ENCODE measurements at places on chromosomes 6 and 20.

GRCh38 chr20:51178153-51178552 lies 155.2 kb upstream of the KCNG1 start:
- no peak for DNase-seq

DNA sequence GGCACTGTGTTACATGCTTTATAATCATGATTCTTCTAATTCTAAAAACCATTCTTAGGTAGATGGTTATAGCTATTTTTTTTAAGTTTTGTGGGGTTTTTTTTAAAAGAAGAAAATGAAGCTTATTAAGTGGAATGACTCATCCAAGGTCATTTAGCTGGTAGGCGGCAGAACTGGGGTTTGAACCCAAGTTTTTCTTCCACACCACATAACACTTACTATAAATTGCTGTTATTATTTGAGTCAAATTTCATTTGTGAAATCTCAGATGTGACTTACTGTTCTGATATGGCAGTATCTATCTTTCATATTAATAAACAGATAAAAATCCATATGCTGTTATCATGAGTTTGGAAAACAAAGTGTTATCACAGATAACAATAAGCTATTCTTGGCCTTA lies 10.4 kb upstream of the COL10A1 start:
- no peak for DNase-seq

DNA sequence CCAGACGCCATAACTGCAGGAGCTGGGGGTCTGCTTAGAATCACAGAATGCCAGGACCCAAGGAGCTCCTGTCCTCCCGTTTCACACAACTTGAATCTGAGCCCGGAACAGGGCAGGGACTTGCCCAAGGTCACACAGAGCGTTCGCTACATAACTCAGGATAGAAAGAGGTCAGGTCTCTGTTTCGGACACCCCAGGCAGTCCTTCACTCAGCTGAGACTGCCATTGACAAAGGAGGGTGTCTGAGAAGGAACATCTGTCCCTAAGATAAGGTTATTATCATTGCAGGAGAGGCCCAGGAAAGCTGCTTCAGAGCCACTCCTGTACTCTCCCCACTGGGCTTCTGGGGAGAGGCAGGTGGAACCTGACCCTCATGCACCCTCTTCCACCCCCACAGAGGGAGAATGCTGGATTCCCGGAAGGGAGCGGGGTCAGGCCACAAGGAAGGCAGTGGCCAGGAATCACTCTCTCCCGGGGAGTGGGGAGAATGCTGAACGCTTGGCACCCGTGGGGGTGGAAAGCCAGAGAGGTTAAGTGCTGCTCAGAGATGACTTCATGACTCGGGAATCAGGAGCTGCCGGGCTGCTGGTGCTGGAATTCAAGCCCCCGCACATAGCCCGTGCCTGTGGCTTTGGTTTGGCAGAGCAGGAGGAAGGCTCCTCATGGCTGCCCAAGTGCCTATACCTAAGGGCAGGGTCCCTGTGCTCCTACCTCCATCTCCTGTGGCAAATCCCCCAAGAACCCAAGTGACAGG lies 10.7 kb downstream of the SDC4 start:
- peak; percentile 86 for DNase-seq

GRCh38 chr6:122654012-122654411 lies 43.8 kb downstream of the PKIB start:
- DNase-seq, result no peak

GRCh38 chr6:79868098-79868722 lies 79.1 kb downstream of the ELOVL4 start:
- peak; percentile 56 for DNase-seq

- DNase-seq, result no peak
These were observed 3.9 kb downstream of the CD109 start for GRCh38 chr6:73699676-73700459.

- no peak for DNase-seq
These were observed 13.7 kb downstream of the KCNS1 start for GRCh38 chr20:45087097-45087790.

DNA sequence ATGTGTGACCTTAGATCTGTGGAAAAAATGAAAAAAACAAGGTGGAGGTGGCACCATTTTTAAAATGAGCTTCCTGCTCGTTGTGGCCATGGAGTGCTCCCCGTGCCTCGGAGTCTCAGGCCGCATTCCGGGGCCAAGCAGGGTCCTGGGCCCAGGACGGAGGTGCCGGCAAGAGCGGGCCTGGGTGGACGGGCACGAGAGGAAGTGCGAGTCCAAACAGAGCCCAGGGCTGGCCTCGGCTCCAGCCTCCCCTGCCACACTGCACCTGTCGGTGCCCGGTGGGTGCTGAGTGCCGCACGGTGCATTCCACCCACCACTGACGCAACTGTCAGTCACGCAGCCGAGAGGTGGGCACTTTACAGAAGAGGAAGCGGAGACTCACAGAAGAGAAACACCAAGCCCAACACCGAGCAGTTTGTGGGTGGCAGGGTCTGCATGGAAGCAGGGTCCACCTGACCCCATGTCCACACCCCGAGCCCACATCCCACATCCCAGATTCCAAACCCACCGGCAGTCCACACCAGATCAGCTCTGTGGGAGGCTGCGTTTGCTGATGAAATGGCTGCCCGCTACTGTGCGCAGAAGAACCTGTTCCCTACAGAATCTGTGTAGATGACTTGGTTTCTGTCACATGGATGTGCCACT lies 97.7 kb downstream of the PSMB1 start:
- DNase-seq, result no peak

DNA sequence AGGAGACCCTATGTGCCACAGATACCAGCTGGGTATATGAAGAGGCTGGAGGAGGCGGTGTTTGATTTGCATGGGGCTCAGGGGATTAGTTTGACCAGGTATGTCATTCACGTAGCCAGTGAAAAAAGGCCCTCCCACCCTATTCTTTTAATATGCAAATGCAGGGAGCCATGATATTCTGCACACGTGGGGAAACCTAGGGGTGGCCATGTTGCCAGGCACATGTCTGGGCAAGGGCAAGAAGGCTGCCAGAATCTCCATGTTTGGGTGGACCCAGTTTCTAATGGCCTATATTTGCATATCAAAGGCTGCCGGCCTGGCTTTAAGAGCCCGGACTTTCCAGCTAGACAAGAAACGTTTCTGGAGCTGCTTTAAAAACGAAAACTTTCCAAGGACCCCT lies 60.4 kb downstream of the SOX4 start:
- DNase-seq, result no peak

DNA sequence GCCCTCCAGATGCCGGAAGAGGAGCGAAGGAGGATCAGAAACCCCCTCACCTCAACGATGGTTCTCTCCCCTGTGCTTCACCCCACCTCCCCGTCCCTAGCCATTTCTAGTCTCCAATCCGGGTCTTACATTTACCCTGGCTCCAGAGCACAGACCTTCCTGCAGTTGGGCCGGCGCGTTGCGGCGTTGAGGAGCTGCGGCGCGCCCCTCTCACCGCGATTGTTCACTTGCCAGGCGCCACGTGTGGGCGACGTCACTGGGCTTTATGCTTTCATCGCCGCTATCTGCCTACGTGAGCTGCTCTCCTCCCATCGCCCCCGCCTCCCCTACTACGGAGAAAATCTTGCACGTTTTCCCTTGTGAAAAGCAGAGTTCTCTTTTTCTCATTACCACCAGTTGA lies at the start of gene CRISP2:
CRISP2 (minus strand) TSS at position 198 of the 400 bp plus-strand sequence. CDS start 4,347 bp downstream, outside the sequence.
- DNase-seq, result no peak

GRCh38 chr20:13838664-13839063 lies 53.8 kb downstream of the NDUFAF5 start:
- DNase-seq, result no peak

Measured in SW480 (cell line).